ENCODE measurements at places on chromosomes 11 and 22.

DNA sequence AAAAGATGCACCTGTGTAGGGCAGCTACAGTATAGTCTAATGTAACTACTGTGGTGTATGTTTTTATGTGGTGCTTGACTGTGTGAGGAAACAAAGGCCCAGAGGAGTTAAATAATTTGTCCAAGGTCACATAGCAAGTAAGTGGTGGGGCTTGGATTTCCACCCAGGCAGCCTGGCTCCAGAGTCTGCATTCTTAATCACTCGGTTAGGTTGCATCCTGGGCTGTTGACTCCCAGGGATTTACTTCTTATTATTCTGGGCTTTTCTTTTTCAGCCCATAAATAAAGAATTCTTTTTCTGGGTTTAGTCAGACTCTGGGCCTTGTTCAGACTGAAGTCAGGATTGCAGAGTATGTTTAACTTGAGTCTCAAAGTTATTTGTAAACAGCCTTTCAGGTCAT lies 82.1 kb downstream of the ARHGAP42 start:
- DNase-seq, result peak; percentile 31

GRCh38 chr11:57787920-57788702 lies 26.5 kb downstream of the CTNND1 start:
- DNase-seq, result no peak

DNA sequence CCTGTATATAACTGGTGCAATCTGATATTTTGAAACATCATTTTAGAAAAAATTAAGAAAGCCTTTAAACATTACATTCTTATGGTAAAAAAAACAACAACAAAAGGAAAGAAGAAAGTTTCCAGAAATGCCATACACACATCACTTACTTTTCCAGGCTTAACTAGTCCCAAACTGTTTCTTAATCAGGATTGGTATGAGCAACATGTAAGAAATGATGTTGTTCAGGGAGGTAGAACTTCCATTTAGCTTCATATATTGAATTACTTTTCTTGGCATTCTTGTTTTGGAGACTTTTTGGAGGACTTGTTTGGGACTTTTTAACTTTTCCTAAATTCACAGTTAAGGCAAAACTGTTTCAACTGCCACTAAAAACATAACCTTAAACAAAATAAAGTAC lies 791.5 kb downstream of the METTL15 start:
- DNase-seq, result no peak

- DNase-seq, result peak; percentile 79
Measured at GRCh38 chr11:20125927-20126326, 34.3 kb downstream of the DBX1 start.

GRCh38 chr22:32803020-32803737 lies 1.7 kb downstream of the TIMP3 start:
- peak; percentile 41 for DNase-seq

GRCh38 chr11:20599221-20600019 lies at the start of gene SLC6A5:
TSS of gene SLC6A5 (plus strand) at chr11:20599608. CDS start at chr11:20599673, 65 bp downstream.
- DNase-seq, result peak; percentile 28

GRCh38 chr11:114925591-114925990 lies 247.3 kb downstream of the NXPE2 start:
- peak; percentile 11 for DNase-seq

- DNase-seq, result no peak
Measured at GRCh38 chr22:47257976-47258375, 495.5 kb downstream of the TBC1D22A start.

DNA sequence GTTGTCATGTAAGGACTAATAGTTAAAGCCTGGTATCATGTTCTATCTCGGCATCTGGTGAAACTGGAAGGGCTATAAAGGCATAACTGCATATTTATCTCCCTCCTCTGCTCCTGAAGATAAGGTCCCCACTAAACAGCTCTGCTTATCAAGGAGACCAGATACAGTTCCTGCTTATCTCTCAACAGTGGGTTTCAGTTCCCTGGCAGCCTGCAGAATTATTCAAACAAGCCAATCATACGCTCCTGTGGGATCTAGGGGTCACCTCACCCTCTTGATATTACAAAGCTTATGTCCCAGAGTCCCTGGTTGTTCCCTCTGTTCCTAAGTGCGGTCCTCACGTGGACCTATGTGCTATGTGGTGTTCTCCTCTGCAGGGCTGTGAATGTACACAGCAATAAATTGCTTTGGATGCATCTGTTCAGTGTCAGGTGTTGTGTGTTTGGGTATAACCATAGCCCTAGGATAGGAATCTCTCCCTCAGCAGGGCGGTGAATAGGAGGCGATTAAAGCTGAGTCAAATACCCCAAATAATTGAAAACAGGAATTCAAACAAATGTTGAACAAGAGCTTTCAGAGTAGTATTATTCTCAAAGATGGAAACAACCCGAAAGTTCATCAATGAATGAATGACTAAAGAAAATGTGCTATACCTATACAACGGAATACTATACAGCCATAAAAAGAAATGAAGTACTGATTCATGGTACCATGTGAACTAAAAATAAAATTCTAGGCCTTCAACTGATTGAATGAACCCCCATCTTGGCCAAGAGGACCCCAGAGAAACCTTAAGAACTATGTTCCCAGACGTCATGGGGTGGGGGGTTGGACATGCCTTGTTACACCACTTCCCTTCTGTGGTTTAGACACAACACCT lies 3.1 kb upstream of the OOSP4A start:
- DNase-seq, result no peak

DNA sequence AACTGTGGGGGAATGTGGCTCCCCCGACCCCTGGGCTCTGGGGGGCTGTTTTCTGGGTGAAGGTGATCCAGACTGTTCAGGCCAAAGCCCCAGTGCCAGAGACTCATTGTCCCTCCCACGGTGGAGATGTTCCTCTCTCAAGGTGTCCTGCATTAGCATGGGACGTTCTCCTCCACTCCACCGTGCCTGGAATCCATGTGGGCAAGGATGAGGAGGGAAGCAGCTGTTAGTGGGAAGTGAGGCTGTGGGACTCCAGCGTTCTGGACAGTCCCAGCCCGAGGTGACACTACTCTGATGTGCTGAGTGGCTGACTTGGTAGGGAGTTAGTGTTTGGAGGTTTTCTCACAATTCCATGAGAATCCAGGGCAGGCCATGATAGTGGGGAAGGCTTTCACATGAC lies 31.4 kb upstream of the CLDN5 start:
- no peak for DNase-seq

DNA sequence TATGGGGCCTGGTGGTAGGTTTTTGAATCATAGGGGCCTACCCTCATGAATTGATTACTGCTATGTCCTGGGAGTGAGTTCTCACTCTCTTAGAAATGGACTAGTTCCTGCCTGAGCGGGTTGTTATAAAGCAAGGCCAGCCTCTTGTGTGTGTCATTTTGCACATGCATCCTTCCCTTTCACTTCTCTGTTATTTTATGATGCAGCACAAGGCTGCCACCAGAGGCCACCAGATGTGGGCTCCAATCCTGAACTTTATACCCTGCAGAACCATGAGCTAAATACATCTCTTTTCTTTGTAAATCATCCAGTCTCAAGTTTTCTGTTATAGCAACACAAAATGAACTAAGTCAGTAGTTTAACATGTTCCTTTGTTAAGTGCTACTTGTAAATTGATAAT lies 251.4 kb downstream of the BLID start:
- no peak for DNase-seq

GRCh38 chr11:117606790-117607189 lies 190.2 kb downstream of the DSCAML1 start:
- no peak for DNase-seq

- DNase-seq, result no peak
Measured at GRCh38 chr11:1302461-1303125, 6.8 kb downstream of the TOLLIP start.

- no peak for DNase-seq
Measured at GRCh38 chr11:111077530-111078322, 167.8 kb upstream of the POU2AF2 start.

DNA sequence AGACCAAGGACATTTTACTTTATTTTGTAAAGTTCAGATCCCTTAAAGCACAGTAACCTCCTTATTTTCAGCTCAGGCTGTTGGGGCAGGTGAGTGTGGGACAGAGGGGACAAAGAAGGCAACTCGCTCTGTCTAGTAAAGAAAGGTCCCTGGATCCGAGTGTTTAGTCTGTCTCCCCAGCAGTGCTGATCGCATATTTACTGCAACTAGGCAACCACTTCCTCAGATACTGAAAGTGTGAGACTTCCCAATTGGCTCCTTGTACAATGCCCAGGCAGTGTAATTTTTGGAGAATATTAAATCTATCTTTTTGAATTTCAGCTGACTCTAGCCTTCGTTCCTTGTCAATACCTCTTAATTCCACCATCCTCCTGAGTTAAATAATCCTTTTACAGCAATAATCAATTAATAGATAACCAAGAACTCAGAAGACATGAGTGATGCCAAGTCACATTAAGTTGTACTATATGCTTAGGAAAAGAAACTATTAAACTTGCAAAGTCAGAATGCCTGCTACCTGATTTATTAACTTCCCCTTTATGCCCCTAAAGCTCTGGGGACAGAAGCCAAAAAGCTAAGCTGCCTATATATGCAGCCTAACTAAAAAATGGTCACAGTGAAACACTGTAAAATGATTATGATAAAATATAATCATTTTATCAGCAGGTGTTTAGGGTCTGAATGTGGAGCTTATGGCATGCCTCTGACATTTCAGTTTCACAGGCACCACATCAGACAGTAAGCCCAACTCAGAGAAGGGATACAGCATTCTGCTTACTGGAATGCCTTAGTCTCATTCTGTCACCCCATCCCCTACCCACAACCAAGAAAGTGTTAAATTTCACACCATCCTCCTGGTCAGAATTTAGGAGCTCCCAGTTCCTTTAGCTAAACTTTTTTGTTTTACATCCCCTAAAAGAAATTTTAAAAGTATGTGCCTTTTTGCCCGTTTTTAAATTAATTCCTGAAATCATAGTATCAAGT lies 138.7 kb downstream of the TRIM44 start:
- DNase-seq, result no peak

- DNase-seq, result no peak
Measured at GRCh38 chr11:73189315-73189714, 28.8 kb upstream of the P2RY2 start.

DNA sequence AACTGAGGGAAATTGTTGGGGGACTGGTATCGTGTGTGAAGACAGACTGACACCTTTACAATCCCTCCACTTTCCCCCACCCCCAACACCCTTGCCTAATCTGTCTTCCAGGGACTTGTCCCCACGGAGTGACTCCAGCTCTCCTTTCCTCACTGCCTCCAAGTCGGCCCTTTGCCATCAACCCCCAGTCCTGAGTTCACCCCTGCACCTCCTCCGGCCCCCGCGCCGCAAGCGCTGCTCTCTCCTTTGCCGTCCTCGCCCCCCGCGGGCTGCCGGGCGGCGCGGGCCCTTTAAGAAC lies 183 bp upstream of the ABCG4 start:
- DNase-seq, result no peak

DNA sequence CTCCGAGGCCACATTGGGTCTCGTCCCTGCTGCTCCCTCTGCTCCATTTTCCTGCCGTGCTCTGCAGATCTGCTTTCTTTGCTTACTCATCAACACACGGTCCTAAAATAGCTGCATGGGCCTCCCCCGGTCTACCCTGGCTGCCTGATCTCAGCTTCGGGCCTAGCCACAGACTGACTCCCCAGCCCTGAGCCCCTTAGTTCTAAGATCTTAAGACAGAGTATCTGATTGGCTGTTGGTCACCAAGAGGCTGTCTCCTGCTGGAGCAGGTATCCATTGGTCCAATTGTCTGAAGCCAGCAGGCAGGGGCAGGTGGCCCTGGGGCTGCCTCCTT lies 53.7 kb upstream of the NECTIN1 start:
- DNase-seq, result peak; percentile 69

GRCh38 chr11:16603890-16604793 lies 134.3 kb upstream of the C11orf58 start:
- DNase-seq, result peak; percentile 39

DNA sequence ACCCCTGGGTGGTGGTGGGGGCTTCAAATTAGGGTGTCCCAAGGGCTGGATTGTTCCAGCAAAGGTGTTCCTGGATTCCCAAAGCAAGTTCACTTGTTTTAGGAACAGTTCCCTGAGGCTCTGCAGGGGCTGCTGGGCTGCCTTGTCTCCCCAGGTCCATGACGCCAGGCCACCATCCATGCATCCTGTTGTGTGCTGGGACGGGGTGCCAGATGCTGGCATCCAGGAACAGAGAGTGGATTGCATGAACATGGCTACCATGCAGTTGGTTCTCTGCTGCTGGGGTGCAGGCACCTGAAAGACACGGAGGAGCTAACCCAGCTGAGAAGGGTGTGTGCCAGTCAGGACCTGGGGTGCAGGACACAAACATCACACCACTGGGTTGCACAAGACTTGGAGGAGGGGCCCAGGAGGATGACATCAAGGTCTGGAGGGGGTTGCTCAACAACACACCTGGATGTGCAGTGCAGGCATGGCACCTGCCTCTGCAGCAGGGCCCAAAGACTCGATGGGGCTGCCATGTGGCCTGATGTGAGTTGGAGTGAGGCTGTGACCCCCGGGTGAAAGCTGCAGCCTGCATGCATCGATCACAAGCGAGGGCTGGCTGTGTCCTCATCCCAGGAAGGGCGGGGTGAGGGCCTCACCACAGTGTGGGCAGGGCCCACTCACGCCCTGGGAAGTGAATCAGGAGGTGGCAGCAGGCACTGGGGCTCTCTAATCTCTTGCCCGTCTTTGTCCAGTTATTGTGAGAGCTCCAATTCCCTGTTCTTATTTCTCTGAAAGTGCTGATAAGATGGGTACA lies 74.0 kb upstream of the CLDN5 start:
- no peak for DNase-seq

DNA sequence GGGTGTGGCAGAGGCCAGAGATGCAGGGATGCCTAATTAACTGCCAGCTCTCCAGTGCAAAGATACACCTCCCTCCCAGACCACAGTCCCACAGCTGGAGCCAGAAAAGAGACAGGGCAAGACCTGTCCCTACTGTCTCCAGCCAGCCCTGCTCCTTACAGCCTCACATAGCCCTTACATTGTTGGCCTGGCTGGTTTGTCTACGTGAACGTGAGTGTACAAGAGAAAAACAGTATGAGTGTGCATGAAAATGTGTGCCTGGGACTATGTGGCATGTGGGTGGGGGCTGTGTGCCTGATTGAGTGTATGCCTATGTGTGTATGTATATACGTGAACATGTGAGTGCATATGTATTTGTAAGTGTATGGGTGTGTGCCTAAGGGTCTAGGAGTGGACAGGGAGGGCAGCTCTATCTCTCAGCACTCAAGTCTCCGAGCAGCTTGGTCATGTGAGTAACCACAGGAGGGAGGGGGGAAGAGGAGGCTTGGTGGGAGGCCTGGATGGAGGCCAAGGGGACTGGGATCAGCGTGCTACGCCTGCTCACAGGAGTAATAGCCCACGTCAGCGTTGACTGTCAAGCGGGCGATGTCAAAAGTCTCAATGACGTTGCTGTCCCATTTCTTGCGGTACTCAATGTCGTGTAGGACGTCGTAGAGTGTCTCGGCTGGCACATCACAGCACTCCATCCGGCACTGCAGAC lies 6.6 kb upstream of the ARAP1 start:
- DNase-seq, result peak; percentile 92

GRCh38 chr11:84799112-84799511 lies 828.0 kb downstream of the DLG2 start:
- no peak for DNase-seq

GRCh38 chr11:9566561-9567063 lies 6.9 kb upstream of the WEE1 start:
- DNase-seq, result peak; percentile 43

DNA sequence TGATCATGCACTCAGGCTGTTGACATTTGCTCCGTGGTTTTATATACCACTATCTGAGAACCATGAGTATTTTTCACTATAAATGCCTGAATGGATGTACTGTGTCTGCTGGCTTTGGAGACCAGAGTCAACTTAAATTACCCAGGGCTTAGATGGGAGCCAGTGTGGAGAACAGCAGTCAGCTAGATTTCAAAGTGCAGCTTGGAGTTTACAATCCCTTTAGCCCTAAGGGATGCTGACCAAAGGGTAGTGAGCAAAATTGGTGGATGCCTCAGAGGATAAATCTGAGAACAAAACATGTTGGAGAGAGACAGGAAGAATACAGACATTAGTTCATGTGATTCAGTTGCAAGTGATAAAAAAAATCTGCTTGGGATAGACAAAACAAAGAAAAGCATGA lies 327.5 kb downstream of the C11orf87 start:
- DNase-seq, result no peak

All from fibroblast of skin of abdomen (primary cell).